ENCODE measurements at places on chromosomes 3 and 15.

DNA sequence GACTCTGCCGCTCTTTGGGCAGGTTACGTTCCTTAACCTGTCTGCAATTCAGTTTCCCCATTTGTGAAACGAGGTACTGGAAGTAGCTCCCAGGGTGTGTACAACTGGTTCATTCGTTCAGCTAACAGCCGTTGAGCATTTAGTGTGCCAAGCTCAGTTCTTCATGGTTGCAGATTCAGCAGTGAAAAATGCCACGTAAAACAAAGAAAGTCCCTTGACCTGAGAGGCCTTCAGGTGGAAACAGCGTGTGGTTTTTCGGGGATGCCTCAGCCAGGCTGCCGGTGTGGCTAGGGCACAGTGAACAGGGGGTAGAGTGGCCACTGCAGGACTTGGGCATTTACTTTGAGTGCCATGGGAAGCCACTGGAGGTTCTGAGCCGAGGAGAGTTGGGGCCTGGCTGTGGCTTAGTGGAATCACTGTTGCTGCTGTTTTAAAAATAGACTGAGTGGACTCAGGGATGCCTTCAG lies 4.7 kb downstream of the SYNM start:
- DNase-seq = no peak

DNA sequence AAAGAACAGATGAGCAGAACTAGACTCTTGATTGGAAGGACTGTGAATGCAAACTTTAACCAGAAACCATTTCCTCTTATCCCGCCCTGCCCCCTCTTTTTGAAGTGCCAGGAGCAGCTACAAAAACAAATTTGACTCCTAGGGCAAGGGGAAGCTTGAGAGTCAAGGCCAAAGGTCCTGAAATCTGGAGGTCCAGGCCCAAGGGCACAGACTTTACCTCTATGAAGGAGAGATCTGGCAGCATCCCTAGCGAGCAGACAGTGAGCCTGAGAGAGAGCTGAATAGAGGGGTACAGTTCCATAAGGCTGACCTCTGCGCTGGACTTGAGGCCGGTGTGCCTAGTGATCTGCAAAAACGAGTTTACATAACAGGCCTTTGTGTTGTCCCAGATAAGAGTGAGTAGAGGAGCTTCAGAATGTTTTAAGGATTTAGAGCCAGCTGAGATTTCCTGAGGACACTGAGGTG lies 5.1 kb downstream of the RAB43 start:
- no peak for DNase-seq

- no peak for DNase-seq
Observed at GRCh38 chr15:89630974-89631901, 24.0 kb downstream of the KIF7 start.

GRCh38 chr3:194165271-194166018 lies 29.5 kb downstream of the HES1 start:
- no peak for DNase-seq

- no peak for DNase-seq
Observed at GRCh38 chr3:113285226-113285625, 73.9 kb downstream of the BOC start.

- DNase-seq = peak; percentile 71
Observed at GRCh38 chr3:128875556-128876120, 3.8 kb upstream of the ACAD9 start.

DNA sequence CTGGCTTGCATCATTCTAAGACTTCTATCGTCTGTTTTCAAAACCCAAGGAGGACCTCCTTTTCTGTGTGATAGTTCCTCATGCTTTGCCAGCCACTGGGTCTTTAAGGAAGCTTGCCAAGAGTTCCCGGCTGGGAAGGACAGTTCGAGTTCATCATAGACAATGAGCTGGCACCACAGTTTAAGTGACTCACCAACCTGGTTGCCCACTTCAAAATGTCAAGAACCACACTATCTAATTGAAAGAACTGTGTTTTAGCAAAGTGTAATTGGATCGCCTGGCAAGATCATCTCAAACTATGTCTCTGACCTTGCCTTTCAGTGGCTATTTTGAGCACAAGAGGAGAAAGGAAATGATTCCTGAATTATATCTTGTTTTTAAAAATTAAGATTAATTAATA lies 27.9 kb downstream of the SOX2 start:
- no peak for DNase-seq

GRCh38 chr3:58355179-58355578 lies 22.5 kb downstream of the PXK start:
- DNase-seq = no peak

- DNase-seq = no peak
Observed at GRCh38 chr15:65512807-65513416, 4.6 kb downstream of the DPP8 start.

- no peak for DNase-seq
Observed at GRCh38 chr15:63238796-63239195, 38.6 kb upstream of the APH1B start.

- DNase-seq = no peak
Observed at GRCh38 chr3:12054245-12054644, 50.1 kb downstream of the SYN2 start.

DNA sequence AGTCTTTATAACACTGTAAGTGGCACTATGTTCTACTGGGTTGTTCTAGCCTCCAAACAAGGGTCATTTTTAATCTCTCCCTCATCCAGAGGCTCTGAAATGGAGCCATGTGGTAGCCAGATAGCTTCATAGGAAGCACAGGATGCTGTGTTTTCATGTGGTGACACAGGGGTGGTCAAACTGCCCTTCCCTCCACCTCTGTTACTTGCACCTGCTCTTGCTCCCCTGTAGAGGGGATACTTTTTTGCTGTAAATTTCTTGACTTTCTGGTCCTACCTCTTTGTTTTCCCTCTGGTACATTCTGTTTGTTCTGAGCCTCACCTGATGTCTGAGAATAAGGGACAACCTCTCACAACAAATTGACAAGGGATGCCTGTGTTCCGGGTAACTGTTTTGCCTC lies 76.8 kb downstream of the EPHB1 start:
- DNase-seq = no peak

DNA sequence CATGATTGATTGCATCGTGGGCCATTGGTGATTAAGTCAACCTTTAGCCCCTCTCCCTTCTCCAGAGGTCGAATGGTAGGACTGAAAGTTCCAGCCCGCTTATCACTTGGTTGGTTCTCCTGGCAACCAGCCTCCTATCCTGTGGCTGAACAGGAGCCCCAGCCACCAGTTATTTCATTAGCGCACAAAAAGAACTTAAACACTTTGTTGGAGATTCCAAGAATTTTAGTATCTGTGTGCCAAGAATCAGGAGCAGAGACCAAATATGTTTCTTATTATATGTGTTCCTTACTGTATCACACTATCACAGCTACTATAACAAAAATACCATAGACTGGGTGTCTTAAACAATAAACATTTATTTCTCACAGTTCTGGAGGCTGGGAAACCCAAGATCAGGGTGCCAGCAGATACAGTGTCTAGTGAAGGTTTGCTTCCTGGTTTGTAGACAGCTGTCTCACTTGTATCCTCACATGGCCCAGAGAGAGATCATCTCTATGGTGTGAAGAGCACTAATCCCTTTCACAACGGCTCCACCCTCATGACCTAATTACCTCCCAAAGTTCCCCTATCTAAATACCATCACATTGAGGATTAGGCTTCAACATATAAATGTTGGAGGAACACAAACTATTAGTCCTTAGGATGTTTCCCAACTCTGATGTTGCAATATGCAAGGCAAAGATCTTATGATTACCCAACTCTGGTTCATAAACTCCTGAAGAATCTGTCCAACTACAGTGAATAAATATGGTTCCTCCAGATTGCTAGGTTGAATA lies 30.5 kb upstream of the APH1B start:
- DNase-seq = no peak

DNA sequence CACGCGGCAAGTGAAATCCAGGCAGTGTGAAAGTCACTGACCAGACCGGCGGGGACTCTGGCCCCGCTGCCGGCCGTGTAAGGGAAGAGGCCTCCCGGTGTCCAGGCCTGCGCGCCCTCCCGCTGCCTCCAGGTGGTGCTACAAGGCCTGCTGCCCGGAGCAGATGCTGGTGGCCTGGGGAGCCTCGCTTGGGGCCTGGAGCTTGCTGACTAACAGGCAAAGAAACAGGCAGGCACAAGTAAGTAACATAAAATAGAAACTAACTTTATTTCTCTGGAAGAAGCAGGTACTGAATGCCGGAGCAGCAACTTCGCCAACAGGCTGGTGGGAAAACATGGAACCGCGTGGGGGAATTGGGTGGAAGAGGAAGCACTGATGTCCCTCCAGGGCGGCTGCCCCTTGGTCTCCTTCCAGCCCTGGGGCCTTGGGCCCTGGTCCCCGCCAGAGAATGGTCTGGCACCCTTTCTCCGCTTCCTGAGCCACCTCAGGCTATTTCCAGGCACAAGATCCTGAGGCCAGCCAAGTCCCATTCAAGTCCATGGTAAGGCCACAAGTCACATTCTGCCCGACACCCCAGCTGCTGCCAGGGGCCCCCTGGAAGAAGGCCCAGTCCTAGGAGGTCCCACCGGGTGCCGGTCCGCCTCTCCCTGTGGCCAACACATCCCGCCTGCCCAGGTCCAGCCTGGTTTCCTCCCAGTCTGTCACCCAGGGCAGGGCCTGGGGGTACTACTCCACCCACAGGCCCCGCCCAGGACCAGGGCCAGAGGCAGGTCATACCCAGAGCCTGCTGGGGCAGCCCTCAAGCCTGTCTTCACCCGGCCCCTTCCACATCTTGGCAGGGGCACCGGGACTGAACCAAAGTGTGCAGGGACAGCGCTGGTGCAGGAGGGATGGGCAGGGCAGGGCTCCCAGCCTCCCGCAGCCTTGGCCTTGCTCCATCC lies 45.0 kb downstream of the TNK2 start:
- peak; percentile 69 for DNase-seq

DNA sequence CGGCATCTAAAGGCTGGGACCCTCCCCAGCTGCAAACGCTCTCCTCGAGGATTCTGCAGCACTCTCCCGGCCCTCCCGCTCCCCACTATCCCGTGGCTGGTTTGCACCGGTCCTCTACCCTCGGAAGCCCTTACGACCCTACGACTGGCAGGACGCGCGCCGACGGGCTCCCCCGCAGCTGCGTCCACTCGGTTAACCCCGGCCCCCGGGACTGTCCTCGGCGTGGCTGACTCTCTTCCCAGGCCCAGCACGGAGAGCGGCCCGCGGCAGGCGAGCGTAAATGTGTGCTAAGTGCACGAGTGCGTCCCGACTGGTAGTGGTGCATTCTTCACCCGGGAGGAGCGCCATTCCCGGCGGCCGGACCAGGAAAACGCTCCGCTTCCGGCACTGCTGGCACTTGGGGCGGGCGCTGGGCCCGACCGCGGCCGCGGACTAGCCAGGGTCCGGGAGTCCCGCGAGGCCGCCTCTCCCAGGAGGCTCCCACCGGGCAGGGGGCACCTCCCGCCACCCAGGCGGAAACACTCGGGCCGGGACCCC lies 508 bp downstream of the GORASP1 start:
- DNase-seq = peak; percentile 29

DNA sequence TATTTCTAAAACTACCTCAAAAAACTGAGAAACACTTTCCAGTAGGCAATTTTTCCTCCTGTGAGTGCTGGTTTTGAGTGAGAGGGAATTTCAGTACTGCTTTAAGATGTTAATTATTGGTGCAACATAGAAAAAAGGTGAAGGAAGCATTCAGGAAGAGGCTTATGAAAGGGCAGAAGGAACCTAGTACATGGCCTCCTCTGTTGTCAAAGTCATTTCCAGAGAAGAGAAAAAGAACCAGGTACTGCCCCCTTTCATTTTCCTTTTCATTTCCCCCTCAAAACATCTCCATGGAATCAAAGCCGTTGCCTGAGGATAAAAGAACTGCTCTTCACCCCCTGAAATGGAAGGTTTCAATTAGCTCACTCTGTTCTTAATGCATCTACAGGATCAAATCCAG lies 19.8 kb downstream of the RARRES1 start:
- DNase-seq = no peak

- no peak for DNase-seq
Observed at GRCh38 chr15:84681831-84682230, 23.8 kb upstream of the NMB start.

DNA sequence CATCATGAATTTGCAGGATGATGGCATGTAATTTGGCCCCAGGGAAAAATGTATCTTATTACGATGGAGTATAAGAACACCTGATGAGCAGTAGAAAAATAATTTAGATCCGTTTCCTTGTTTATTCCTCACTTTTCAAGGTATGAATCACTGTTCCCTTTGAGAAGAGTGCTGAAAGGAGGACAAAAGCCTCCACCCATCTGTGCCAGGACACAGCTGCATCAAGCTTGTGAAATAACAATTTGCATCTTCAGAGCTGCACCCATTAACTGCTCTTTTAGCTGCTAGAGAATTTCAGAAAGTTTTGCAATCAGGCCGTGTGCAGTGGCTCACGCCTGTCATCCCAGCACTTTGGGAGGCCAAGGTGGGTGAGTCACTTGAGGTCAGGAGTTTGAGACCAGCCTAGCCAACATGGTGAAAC lies 9.6 kb downstream of the CLDND1 start:
- no peak for DNase-seq

DNA sequence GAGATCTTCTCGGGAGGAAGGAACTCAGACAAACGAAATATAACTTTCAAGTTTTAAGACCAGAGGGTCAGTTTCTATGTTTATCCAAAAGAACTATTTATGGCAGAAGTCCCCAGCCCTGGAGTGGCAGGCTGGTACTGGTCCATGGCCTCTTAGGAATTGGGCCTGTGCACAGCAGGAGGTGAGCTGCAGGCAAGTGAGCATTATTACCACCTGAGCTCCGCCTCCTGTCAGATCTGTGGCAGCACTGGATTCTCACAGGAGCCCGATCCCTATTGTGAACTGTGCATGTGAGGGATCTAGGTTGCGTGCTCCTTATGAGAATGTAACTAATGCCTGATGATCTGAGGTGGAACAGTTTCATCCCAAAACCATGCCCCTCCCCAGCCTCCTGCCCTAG lies 14.3 kb upstream of the HPS3 start:
- no peak for DNase-seq

GRCh38 chr3:33729993-33730392 lies 11.9 kb upstream of the CLASP2 start:
- no peak for DNase-seq

GRCh38 chr3:103499132-103499900 lies 1064.5 kb downstream of the ZPLD1 start:
- no peak for DNase-seq

- DNase-seq = no peak
Observed at GRCh38 chr3:9883706-9884554, 3.9 kb upstream of the CIDEC start.

GRCh38 chr15:27468151-27468591 lies 497.2 kb downstream of the GABRG3 start:
- no peak for DNase-seq

DNA sequence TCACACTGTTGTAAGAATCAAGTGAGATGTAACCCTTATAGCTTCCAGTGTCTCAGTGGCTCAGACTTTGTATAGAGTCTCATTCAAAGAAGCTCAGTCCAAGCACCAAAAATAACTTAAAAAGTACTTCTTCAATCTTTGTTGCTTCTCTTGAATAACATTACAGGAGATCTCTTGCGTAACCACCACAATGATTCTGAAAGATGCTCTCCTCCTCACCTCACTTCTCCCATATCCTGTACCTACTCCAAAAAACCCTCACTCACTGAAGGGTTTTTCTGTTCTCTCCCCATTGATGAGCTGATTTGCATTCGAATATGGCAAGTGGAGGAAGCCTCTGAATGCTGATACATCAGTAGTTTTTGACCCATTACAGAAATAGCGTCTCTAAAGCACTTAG lies 39.4 kb upstream of the MRPS22 start:
- DNase-seq = no peak
